ENCODE measurements at places on chromosomes 1 and 21.

DNA sequence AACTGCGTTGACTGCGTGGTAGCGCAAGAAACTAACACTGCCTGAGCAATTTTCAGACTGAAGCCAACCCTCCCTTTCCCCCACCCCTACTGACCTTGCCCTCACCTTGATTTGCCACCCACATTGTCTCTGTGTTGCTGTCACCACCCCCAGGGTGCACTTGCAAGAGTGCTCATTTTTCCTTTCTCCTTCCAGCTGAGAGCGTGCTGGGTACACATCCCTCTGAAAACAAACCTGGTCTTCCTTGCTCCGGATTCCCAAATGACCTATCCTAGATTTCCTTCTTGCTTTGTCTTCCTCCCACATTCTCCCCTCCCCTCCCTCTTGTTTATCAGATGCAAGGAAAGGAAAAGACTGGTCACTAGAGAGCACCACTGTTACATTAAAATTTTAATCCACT is 24.2 kb downstream of the MPZ start:
- H3K4me1 ChIP-seq, result no peaks in the 10 kb centered on the region
- no peaks in the 10 kb centered on the region for H3K27me3 ChIP-seq
- no peaks in the 10 kb centered on the region for H3K36me3 ChIP-seq
- no peak for DNase-seq
- H3K27ac ChIP-seq, result no peak overlapping the region

GRCh38 chr1:236765831-236766230 is 29.3 kb upstream of the MTR start:
- H3K27ac ChIP-seq, result no peak overlapping the region
- no peaks in the 10 kb centered on the region for H3K27me3 ChIP-seq
- H3K36me3 ChIP-seq, result no peaks in the 10 kb centered on the region
- DNase-seq, result no peak

- H3K36me3 ChIP-seq, result no peaks in the 10 kb centered on the region
- no peak overlapping the region for H3K4me3 ChIP-seq
- peaks cover 21% of the 10 kb centered on the region for H3K4me1 ChIP-seq
- no peak for DNase-seq
- H3K27me3 ChIP-seq, result no peaks in the 10 kb centered on the region
- no peak overlapping the region for H3K27ac ChIP-seq
These were observed 31.7 kb downstream of the ELK4 start for GRCh38 chr1:205600085-205600484.

- peaks cover 13% of the 10 kb centered on the region for H3K4me1 ChIP-seq
- H3K27me3 ChIP-seq, result no peaks in the 10 kb centered on the region
- no peak overlapping the region for H3K27ac ChIP-seq
- peaks cover 3% of the 10 kb centered on the region for H3K36me3 ChIP-seq
- no peak for DNase-seq
- H3K4me3 ChIP-seq, result peak overlapping the region; percentile 99
These were observed 1.1 kb downstream of the TOR3A start for GRCh38 chr1:179082999-179083335.

GRCh38 chr21:32917362-32918135 is 108.2 kb upstream of the OLIG2 start:
- H3K27ac ChIP-seq, result no peak overlapping the region
- DNase-seq, result no peak
- H3K36me3 ChIP-seq, result no peaks in the 10 kb centered on the region
- no peak overlapping the region for H3K4me3 ChIP-seq
- no peaks in the 10 kb centered on the region for H3K4me1 ChIP-seq

DNA sequence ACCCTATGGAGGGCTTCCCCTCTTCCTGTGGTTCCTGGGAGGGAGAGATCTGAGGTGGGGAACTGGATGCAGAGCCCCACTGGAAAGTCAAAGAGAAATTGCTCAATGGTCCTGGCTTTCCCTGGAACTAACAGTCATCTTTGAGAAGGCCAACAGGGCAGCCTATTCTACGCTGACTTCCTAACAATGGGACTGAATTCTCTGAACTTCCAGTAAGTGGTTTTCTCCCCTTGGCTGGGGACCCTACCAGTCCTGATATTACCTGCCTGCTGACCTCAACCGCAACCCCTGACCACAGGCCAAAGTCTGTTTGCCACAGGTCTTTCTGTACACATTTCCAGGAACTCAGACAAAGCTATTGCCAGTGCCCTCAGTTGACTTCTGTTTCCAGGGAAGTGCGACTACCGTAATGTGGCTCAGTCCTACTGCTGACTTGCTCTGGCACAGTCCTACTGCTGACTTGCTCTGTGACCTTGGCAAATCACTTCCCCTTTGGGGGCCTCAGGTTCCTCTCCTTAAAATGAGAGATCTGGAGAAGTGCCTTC is 55.3 kb downstream of the C8B start:
- H3K4me1 ChIP-seq, result peaks cover 4% of the 10 kb centered on the region
- no peaks in the 10 kb centered on the region for H3K27me3 ChIP-seq
- H3K27ac ChIP-seq, result no peak overlapping the region

DNA sequence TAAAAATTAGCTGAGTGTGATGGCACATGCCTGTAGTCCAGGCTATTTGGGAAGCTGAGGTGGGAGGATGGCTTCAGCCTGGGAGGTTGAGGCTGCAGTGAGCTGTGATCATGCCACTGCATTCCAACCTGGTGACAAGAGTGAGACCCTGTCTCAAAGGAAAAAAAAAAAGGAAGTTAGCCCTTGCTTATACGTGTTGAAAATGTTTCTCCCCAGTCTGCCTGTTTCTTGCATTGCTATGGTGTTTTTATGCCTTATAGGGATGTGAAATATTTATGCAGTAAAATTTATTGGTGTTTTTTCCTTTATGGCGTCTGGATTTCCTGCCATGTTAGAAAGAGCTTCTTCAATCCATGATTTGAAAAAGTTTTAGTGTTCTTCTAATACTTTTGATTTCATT is 3.6 kb upstream of the RERE start:
- no peak for DNase-seq
- no peaks in the 10 kb centered on the region for H3K27me3 ChIP-seq
- H3K4me3 ChIP-seq, result no peak overlapping the region
- H3K36me3 ChIP-seq, result no peaks in the 10 kb centered on the region

DNA sequence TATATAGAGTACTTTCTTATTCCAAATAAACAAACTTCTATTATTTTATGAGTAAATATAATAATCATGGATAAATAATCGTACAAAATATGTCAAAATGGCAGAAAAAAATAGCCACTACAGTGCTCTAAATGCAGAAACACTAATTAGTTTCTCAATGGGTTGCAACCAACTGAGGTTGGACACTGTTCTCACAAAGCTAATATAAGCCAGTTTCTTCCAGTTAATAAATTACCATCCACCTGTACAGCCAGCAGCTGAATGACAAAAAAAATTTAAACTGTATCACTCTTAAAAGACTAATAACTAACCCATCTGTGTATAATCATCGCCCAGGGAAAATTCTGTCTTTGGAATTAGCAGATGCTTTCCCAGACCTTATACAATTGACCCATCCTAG is 36.9 kb downstream of the GDAP2 start:
- no peaks in the 10 kb centered on the region for H3K27me3 ChIP-seq
- H3K4me3 ChIP-seq, result no peak overlapping the region
- no peaks in the 10 kb centered on the region for H3K4me1 ChIP-seq
- DNase-seq, result no peak
- no peak overlapping the region for H3K27ac ChIP-seq

DNA sequence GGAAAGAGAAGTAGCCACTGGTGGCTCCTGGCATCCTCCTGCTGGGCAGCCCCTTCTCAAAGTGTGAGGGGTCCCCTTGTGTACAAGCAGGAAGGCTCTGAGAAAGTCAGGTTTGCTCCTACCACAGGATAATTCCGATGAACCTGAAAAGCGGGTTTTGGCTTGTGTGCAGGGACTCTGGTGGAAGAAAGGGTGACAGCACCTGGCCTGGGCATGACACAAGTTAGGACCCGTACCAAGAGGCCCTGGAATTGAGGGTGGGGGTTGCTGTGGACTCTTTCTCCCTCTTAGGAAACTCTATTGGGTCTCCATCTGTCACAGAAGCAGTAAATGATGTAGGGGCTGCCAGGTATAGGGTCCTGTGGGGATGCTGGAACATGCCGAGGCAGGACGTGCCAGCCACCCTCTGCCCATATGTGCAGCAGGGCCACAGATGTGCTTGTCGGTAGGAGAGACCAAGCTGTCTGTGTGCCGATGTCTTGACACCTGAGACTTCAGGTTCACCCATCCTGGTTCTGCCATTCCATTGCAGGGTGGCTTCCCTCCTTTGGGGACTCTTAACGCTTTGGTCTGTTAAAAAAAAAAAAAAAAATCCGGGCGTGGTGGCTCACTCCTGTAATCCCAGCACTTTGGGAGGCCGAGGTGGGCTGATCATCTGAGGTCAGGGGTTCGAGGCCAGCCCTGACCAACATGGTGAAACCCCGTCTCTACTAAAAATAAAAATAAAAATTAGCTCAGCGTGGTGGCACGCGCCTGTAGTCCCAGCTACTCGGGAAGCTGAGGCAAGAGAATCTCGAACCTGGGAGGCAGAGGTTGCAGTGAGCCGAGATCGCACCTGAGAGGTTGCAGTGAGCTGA is 9.8 kb downstream of the C1orf35 start:
- peaks cover 12% of the 10 kb centered on the region for H3K36me3 ChIP-seq
- peaks cover 53% of the 10 kb centered on the region for H3K4me1 ChIP-seq
- no peak overlapping the region for H3K27ac ChIP-seq
- no peak overlapping the region for H3K4me3 ChIP-seq
- DNase-seq, result no peak

- no peak for DNase-seq
- H3K4me1 ChIP-seq, result no peaks in the 10 kb centered on the region
- peaks cover 4% of the 10 kb centered on the region for H3K36me3 ChIP-seq
- H3K4me3 ChIP-seq, result no peak overlapping the region
These were observed 159.0 kb downstream of the CASZ1 start for GRCh38 chr1:10637400-10637799.

- H3K4me3 ChIP-seq, result no peak overlapping the region
- no peaks in the 10 kb centered on the region for H3K36me3 ChIP-seq
- H3K4me1 ChIP-seq, result peaks cover 13% of the 10 kb centered on the region
- no peaks in the 10 kb centered on the region for H3K27me3 ChIP-seq
These were observed 220.2 kb downstream of the TGFB2 start for GRCh38 chr1:218565377-218565776.

- H3K4me3 ChIP-seq, result no peak overlapping the region
- peaks cover 15% of the 10 kb centered on the region for H3K4me1 ChIP-seq
- no peaks in the 10 kb centered on the region for H3K27me3 ChIP-seq
- H3K27ac ChIP-seq, result no peak overlapping the region
- DNase-seq, result no peak
These were observed 43.5 kb upstream of the ATF3 start for GRCh38 chr1:212565079-212565478.

DNA sequence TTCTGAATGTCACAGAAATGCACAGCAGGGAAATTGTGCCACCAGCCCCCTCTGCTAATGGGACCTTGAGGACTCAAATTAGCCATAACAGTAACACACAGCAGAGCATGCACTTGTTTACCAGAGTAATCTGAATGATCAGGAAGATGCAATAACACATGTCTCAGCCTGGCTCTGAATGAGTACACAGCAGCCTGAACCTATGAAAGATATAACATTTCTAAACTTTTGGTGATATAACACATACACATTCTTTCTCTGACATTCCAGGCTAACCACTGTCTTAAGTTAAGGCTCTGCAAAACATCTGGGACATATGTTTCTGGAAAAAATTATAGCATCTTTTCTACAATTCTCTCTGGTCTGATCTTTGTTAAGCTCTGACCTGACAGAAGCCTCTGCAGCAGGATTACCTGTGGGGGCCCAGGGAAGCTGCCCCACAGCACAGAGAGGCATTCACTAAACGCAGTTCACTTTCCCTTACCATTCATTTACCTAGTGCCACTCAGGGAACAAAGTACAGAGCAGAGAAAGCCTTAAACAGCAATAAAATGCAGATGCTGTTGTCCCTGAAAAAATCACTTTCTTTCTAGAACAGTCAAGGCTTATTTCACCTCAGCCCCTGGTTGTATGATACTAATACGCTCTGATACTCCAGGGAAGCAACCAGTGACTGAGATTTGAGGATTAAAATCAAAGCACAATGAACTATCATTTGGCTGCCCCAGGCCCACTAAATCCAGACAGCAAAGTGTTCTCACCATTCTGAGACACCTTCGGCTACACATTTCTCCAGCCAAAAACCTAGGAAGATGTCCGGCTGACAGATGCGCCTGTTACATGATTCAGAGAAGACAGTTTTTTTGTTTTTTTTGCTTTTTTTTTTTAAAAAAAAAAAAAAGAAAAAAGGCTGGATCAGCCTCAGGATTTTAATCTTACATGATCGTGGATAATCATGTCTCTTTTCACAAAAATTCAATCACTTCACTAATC is 54.0 kb upstream of the CNN3 start:
- H3K36me3 ChIP-seq, result no peaks in the 10 kb centered on the region
- H3K4me3 ChIP-seq, result no peak overlapping the region
- H3K27me3 ChIP-seq, result no peaks in the 10 kb centered on the region
- H3K27ac ChIP-seq, result peak overlapping the region; percentile 60
- DNase-seq, result no peak

DNA sequence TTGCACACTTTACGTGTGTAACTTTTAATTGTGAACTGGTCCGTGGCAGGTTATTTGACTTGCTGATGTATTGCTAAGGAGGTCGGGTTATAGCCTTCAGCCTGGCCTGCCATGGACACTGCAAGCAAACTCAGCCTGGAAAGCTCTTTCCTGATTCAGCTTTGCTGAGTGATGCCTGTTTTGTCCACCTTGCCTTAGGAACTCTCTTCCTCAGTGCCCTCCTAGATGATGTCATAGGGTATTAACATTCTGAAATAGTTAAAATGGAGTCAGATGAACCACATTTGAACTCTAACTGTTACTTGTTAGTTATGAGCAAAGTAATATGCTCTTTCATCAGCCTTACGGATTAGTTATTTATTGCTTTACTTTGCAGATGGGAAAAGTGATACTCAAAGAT is 446.0 kb downstream of the PCP4 start:
- H3K4me1 ChIP-seq, result no peaks in the 10 kb centered on the region
- H3K36me3 ChIP-seq, result no peaks in the 10 kb centered on the region
- no peak overlapping the region for H3K27ac ChIP-seq
- no peaks in the 10 kb centered on the region for H3K27me3 ChIP-seq

DNA sequence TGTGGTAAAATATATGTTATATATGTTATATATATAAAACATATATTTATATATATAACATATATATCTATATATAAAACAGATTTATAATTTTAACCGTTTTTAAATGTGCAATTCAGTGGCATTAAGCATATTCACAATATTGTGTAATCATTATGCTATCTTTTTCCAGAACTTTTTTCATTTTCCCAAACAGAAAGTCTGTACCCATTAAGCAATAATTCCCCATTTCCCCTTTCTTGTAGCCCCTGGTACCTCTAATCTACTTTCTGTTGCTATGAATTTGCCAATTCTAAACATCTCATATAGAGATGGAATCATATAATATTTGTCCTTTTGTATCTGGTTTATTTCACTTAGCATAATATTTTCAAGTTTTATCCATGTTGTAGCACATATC is 10.7 kb upstream of the ARHGEF11 start:
- H3K27me3 ChIP-seq, result no peaks in the 10 kb centered on the region
- H3K4me3 ChIP-seq, result no peak overlapping the region
- H3K36me3 ChIP-seq, result no peaks in the 10 kb centered on the region

DNA sequence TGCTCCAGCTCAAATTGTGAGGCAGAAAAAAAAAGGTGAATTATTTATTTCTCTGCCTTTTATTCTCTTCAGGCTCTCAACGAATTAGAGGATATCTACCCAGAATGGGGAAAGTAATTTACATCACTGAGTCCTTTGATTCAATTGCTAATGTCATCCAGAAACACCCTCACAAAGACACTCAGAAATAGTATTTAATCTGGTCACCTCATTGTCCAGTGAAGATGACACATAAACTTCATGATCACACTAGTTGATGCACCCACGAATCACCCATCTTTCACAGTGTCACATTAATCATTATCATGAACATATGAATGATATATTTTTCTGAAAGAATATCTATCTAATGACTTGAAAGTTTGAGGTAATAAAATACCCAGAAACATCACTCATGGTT is 868.5 kb downstream of the BRINP3 start:
- no peak for DNase-seq
- no peaks in the 10 kb centered on the region for H3K4me1 ChIP-seq
- H3K36me3 ChIP-seq, result no peaks in the 10 kb centered on the region
- no peak overlapping the region for H3K4me3 ChIP-seq

All from thyroid gland (tissue), 4 donors.